ENCODE measurements at places on chromosomes 6 and 20.

- DNase-seq = no peak
Measured at GRCh38 chr6:87124074-87124473, 29.2 kb upstream of the CGA start.

- no peak for DNase-seq
Measured at GRCh38 chr20:35305682-35306556, 13.7 kb upstream of the FAM83C start.

GRCh38 chr6:107156617-107157016 is 41.3 kb upstream of the BEND3 start:
- DNase-seq = no peak

GRCh38 chr6:8881663-8882062 is 446.3 kb upstream of the SLC35B3 start:
- no peak for DNase-seq

GRCh38 chr6:41724228-41724580 is 11.2 kb downstream of the TFEB start:
- no peak for DNase-seq

All from pancreas (tissue), 10 donors.